ENCODE measurements at places on chromosomes 12 and 14. TPM values are rescaled to one million over a fixed set of nuclear protein-coding genes. Genes with fewer than 3 reads are reported as not detected.

DNA sequence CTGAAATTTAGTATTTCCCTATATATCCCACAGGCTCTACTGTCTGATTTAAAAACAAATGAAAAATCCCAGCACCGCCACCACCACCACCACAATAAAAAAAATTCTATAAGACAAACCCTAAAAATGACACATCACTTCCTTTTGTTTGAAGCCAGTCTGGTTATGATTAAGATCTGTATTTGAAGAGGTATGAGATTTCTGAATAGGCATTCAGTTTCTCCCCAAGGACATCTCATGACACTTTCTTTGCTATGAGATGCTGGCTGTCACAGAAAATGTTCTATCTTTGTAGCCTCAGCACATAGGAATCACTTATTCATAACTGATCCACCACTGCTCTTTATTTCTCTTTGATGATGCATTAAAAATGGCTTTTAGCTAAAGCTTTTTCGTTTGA is 1071.0 kb downstream of the SLC6A15 start:
- no peak for DNase-seq

SERPINA12 gene
- polyA plus RNA-seq = not detected

GRCh38 chr12:100043631-100044030 is 58.9 kb upstream of the ANKS1B start:
- DNase-seq = no peak

DNA sequence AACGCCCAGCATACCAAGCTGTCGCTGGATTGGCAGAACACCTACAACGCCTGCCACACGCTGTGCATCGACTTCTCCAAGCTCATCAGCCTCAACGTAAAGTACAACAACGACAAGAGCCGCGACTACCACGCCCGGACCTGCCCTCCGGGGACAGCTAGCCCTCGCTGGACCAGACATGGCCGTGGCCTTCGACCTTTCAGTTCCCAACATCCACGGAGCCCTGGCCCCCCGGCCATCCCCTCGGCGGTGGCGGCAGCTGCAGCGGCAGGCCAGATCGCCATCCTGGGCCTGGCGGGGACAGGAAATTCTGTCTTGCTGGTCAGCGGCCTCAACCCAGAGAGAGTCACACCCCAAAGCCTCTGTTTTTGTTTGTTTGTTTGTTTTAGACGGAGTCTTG is 132.6 kb upstream of the FUT8 start:
- DNase-seq = peak; percentile 48

- DNase-seq = no peak
These were observed 122.1 kb downstream of the MYRFL start for GRCh38 chr12:69947123-69947522.

BCL11B gene
- 0.05 TPM for polyA plus RNA-seq

DNA sequence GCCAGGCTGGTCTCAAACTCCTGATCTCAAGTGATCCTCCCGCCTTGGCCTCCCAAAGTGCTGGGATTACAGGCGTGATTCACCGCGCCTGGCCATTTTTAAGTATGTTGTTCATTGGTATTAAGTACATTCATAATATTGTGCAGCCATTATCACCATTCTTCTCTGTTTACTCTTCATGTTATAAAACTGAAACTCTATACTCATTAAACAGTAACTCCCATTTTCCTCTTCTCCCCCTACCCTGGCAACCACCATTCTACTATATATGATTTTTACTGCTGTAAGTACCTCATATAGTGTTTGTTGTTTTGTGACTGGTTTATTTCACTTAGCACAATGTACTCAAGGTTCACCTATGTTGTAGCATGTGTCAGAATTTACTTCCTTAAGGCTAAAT is 23.1 kb downstream of the METAP2 start:
- no peak for DNase-seq

DNA sequence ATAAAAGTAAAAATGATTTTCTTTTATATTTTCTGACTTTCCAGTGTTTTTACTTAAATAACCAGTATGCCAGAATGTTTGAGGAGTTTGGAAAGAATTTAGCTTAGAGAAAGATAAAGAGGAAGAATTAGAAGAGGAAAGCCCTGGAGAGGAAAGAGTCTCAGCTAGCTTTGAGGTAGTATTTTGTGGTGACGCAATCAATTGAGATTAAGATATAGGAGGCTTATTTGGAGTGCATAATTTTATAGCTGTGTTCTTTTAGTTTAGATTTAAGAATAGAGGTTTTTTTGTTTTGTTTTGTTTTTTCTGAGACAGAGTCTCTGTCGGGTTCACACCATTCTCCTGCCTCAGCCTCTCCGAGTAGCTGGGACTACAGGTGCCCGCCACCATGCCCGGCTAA is 18.1 kb downstream of the CLEC2B start:
- DNase-seq = no peak

DNA sequence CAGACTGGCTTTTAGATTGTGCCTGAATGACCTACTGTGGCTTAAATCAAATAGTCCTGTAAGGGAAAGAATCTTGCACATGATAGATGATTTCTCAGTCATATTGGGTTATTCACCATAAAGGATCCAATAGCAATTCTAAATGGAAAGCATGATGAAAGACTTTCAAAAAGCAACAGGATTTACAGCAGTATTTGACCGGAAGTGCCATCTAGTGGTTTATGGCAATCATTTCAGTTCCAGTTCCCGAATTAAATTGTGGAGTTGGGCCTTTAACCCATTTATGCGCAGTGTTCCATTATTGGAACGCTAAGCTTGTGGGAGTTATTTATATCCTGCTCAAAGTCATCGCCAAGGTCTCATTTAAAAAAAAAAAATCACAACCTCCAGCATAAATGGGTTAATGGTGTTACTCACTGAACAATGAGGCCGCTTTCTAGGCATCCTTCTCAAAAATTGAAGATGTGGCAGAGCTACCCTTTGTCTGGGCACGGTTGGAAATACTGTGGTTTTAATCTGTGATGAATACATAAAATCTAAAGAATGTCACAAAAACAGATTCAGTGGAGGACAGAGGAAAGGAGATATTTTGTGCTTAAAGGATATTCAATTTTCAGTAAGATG is 60.8 kb upstream of the REP15 start:
- no peak for DNase-seq

KRT83 gene
- not detected for polyA plus RNA-seq

IL23A gene
- 0.32 TPM for polyA plus RNA-seq

CLEC1A gene
- polyA plus RNA-seq = 3.5 TPM

CELA1 gene
- polyA plus RNA-seq = not detected

TAS2R10 gene
- polyA plus RNA-seq = not detected

SCNN1A gene
- 0.23 TPM for polyA plus RNA-seq

GRCh38 chr14:24804552-24805212 is 170.7 kb upstream of the GZMB start:
- no peak for DNase-seq

DNA sequence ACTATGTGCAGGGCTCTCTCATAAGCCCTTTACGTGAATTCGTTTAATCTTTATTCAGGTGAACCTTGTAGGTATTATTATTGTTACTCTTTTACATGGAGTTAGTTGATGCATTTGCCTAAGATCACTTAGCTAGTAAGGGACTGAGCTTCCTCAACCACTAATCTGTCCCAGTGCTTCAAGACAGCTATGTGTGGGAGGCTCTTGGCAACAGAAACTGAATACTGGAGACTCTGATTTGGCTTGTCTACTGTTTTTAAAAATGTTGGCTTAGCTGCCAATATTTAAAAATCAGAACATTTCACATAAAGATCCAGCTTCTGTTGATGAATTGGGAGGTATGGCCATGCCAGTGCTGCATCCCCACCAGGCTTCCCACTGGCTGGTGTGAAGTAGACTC is 6.8 kb downstream of the KNTC1 start:
- DNase-seq = no peak

- no peak for DNase-seq
These were observed 255.9 kb downstream of the KCNC2 start for GRCh38 chr12:74953697-74954096.

DNA sequence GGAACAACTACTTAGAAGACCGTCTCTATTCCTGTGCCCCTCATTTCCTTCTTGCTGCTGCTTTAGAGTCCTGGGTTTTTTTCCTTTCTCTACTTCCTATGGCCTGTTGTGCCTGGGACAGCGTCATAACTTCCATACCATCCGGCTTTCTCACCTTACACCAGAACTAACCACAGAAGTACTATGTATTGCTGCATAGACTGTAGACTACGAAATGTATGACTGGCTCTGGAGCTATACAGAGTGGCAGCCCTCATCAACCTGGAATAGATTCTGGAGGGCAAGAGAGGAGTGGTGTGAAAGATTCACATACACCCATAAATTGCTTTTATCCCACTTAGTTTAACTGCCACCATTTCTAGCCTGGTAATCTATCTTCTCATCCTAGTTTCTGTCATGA is 16.9 kb upstream of the SRP54 start:
- no peak for DNase-seq

PTCSC3 gene
- polyA plus RNA-seq = not detected

DNA sequence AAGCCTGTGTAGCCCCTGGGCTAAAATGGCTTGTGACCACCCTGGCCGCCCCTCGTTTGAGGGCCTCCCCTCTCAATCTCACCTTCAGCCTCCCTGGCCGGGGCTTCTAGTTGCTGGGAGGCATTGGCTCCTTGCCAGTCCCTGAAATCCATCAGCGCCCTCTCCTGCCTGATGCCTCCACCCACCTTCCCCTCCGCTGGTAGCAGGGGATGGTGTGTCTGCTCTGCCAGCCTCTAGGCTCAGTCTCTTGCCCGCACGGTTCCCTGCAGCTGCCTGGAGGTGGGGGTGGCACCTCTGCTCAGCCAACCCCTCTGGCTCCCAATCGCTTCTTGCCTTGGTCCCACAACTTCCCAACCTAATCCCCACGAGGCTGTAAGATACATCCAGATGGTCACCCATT is 167.9 kb downstream of the PHETA1 start:
- no peak for DNase-seq

- peak; percentile 37 for DNase-seq
These were observed 1.1 kb downstream of the SHMT2 start for GRCh38 chr12:57230381-57231155.

DNA sequence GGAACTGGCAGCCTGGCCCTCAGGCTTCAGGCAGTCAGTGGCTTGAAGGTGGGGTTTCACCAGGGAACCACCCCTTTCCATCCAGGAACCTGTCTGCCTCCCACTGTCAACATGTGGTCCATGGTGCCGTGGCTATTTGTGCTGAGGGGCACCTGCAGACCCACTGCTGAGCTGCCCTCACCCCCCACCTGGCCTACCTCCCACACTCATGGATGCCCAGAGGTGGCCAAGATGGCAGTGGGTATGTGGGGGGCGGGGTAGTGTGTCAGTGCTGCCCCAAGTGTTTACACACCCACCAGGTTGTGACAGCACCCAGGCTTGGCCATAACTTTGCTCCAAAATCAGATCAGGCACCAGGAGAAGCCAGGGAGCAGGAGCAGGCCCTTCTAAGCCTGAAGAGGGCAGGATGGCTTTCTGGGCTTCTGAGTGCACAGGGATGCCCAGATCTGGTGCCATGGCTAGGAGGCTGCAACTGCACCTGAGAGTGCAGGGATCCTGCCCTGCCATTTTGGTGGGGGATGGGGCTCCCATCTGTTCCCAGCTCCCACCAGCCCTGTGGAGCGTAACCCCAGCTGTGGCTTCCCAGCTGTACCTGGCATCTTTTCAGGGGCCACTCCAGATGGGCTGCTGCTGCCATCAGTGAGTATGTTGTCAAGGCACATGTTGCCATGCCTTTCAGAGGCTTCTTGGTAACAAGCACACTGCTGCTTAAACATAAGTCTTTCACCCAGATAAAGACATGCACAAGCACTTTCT is 263.9 kb downstream of the LRIG3 start:
- DNase-seq = no peak

DNA sequence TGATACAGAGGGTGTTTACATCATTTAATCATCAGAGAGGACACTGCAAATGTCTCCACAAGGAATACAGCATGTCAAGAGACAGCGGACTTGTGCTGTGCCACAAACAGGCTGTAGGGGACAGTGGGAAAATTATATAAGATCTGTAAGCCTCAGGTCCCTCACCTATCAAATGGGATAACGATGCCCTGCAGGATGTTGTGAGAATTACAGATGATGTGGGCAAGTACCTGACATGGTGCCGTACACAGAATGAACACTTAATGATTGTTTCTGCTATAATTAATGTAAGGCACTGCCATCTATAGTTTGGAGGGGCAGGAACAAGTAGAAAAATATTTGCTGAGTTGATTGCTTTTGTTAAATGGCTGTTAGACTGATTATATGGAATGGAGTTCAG is 81.9 kb upstream of the GTF2A1 start:
- no peak for DNase-seq

DNA sequence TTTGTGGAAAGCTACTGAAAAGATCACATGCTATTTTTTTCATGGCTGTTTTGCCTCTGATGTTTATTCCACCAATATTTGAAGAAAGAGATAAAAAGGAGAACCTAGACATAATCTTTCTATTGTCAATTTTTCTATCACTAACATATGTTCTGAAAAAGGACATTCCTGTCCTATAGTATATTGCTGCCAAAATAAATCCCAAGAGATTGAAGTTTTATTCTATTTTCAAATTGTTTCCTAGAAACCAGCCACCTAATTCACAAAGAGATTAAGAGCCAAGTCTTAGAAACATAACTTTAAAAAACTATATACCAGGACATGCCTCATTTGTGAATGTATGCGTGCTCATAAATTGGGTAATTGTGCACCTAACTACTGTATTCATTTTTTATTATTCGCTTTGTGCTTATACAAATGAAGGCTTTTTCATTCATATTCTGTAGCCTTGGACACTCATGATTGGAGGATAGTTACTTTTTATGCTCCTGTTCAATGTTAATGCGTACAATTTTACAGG is 200.7 kb downstream of the FUT8 start:
- DNase-seq = no peak

DNA sequence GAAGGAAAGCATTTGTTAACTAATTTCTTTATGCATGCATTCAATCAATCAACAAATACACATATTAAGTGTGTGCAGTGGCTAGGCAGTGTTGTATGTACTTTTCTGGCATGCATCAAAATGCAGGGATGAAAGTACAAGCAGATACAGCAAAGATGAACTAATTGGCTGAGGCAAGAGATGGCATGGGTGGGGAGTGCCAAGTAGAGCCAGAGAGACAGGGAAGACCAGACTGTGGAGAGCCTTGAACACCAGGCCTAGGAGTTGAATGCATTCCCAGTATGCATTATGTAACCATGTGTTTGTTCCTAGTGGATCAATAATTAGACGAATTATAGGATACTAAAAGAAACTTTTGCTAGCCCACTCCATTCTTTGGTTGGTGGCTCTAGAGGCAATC is 17.3 kb upstream of the LMNTD1 start:
- DNase-seq = no peak

JAG2 gene
- polyA plus RNA-seq = 17.8 TPM

DNA sequence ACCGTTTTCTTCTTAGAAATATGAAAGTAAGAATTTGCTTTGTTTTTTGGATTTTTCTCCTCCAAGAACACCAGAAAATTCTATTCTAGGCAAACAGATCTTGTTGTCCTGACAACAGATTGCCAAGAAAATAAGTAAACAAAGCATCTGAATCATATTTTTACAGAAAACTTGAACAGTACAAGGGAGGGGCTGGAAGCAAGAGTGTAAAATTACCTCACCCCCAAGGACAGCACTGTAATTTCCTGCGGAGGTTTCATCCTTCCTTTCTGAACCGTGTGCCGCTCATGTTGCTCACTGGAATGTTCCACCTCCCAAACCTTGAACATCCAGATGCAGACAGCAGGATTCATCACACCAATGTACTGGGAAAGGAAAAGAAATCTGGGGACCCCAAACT is 5.4 kb upstream of the CAMKK2 start:
- DNase-seq = no peak

SMARCD1 gene
- polyA plus RNA-seq = 11.6 TPM

KCNC2 gene
- not detected for polyA plus RNA-seq

Data from right cardiac atrium (tissue), 5 donors.